ENCODE measurements at places on chromosomes 13 and 19. TPM values are rescaled to one million over a fixed set of nuclear protein-coding genes. Genes with fewer than 3 reads are reported as not detected.

APOC4 gene
- total RNA-seq, result not detected

GDF15 gene
- total RNA-seq, result 82.9 TPM

C2CD4C gene
- 0.33 TPM for total RNA-seq

ZNF66 gene
- total RNA-seq, result 1.7 TPM

ZFP28 gene
- total RNA-seq, result 10.5 TPM

ZNF823 gene
- 7.9 TPM for total RNA-seq

NRTN gene
- total RNA-seq, result not detected

CEACAM1 gene
- total RNA-seq, result under 0.01 TPM

ZGLP1 gene
- total RNA-seq, result 0.22 TPM

RCBTB2 gene
- total RNA-seq, result 8.4 TPM
